ENCODE measurements at places on chromosomes 5 and 9.

DNA sequence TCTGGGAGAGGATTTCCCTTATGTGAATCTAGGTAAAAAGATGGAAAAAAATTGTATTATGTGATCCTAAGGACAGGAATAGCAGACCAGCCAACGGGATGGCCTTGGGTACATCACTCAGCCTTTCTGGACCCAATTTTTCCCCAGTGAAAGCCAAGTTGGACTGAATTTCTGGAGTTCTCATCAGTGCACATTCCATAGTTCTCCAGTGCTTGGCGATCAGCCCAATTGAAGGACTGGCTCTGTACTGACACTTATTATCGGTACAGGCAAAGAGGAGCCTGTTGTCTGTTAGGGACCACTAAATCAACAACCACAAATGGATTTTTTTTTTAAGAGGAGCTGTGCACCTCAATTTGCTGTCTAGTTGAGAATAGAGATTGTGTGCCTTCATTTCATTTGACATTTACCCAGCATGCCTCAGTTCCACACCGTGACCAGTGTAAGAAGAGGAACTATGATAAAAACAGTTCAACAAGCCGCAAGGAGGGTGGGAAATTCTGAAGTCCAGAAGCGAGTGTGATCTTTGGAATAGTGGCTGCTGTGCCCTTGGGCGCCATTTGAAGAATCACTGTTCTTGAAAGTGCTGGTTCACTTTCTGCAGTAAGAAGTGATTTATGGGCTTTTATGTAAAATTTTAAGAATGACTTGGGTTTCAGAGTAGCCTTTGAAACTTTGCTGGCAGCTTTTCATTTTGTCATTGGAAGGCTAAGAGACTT is 8.0 kb downstream of the ARL10 start:
- DNase-seq, result no peak

DNA sequence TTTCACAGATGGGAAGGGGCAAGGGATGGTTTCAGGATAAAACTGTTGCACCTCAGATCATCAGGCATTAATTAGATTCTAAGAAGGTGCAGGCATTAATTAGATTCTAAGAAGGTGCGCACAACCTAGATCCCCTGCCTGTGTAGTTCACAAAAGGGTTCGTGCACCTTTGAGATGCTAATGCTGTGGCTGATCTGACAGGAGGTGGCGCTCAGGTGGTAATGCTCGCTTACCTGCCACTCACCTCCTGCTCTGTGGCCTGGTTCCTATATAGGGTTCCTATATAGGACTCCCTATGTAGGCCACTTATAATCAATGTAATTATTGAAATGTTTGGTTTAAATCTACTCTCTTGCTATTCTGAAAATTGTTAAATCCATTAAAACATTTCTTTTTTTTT is 171.0 kb downstream of the MSX2 start:
- DNase-seq, result no peak

DNA sequence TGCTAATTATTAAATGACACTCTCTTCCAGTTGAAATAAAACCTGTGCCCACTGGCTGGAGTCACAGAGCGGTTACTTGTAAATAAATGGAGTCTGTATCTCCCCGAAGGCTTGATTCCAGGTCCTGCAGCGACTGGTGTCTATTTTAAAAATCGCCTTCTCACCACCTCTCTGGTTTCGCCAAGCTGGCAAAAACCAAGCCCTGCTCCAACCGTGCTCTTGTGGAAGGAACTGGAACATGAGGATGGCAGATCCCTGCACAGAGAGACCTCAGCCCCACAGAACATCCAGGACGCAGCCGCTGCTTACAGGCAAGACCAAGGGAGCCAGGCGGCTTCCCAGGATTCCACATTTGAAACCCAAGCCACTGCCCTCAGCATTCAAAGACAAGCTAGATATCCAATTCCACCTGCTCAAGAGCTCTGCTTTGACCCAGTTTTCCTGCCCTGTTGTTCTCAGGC is 15.0 kb downstream of the SEMA4D start:
- no peak for DNase-seq

DNA sequence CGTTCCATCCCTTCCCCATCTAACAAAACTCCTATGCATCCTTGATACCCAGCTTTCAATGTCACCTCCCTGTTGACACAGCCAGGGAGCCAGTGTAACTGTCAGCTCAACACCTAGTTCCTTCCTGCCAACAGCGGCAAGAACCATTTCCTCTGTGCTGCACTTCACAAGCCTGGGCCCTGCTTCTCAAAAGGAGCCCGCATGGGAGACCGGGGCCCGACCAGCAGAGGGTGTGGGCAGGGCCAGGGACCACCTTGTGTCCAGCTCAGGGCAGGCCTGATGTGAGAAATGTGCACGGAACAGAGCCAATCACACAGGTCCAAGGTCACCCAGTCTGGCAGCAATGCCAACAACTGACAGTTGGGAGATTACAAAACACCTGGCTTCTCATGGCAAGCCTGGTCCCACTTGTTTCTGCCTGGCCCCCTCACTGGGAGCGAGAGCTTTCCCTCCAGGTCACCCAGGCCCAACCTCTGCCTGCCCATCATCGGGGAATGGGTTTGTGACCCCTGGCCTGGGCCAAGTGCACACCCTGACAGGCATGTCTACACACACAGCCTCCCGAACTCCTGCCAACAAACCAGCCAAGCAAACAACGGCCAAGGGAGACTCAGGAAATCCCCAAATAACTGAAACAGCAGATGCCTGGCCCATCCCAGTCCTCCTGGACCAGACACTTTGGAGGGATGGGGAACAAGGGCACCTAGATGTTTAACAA is 3.1 kb downstream of the RNF44 start:
- DNase-seq, result no peak

DNA sequence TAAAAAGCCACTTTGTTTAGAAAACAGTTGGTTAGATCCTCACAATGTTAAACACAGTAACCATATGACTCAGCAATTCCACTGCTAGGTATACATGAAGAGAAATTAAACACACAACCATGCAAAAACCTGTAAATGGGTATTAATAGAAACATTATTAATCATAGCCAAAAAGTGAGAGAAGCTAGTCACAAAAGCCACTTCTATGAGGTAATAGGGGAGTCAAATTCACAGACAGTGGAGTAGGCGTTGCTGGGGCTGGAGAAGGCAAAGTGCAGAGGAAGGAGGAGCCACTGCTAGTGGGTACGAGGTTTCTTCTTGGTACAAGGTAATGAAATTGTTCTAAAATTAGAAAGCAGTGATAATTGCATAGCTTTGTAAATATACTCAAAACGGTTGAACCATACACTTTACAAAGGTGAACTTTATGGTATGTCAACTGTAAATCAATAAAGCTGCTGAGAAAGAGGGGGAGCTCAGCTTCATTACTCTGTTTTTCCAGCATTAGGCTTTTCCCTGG is 364.4 kb downstream of the GADD45G start:
- no peak for DNase-seq

GRCh38 chr9:80231318-80232236 is 659.8 kb downstream of the TLE4 start:
- no peak for DNase-seq

GRCh38 chr9:101578378-101578777 is 16.4 kb downstream of the PPP3R2 start:
- DNase-seq, result no peak

GRCh38 chr5:38071831-38072694 is 186.3 kb upstream of the EGFLAM start:
- DNase-seq, result no peak

- DNase-seq, result no peak
Observed at GRCh38 chr5:36214436-36214835, 27.3 kb downstream of the NADK2 start.

- DNase-seq, result no peak
Observed at GRCh38 chr5:9483243-9483642, 62.6 kb downstream of the SEMA5A start.

DNA sequence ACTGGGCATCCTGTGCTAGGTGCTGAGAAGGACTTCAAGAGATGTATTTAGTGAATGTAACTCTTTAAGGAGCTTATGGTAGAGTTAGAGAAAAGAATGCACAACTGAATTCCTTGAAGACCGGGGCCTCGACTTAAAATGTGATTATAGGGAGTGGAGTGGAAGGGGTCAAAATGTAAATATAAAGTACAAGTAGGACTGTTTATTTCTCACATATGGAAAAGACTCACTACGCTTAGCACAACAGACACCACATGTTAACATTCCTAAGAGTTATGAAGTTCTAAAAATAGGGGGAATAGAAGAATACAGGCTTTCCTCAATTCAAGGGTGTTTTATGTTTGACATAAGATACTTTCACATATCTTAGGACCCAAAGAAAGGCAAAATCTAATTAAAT is 117.8 kb upstream of the OSMR start:
- no peak for DNase-seq

DNA sequence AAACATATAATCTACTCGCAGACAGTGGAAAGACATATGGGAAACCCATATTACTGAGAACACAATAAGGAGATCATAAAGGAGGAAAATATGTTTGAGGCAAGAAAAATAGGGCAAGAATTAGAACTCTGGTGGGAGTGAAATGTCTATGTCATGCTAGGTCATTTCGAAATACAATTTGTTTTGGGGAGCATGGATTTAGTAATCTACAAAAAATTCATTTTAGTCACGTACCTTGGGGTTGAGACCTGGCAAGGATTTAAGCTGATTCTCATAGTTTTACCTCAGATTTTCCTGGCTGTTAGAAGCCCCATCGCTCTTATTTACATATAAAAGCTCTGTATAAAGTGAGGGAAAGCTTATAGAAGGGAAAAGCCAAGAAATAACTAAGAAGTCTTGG is 11.5 kb upstream of the CSNK1G3 start:
- DNase-seq, result no peak

GRCh38 chr9:89471390-89471789 is 26.5 kb downstream of the SEMA4D start:
- no peak for DNase-seq

DNA sequence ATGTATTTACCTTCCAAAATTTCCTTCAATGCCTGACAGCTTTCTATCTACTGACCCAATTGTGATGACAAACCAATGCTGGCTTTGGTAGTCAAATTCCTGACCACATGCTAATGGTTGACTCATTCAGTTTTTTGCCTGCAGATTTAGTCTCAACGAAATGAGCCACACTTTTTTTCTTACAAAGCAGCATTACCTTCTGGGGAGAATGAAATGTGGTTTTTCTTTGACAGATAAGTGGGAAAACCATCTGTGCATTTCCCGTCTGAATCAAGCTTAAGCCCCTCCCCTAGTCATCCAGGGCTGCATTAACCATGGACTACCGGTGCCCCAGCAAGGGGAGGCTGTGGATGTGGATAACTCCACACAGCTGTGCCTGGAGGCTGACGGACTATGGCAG is 99.6 kb upstream of the TAF11L2 start:
- no peak for DNase-seq

- peak; percentile 11 for DNase-seq
Observed at GRCh38 chr5:141763541-141763940, 81.5 kb upstream of the ARAP3 start.

GRCh38 chr9:91131433-91131839 is 230.3 kb downstream of the AUH start:
- DNase-seq, result no peak

- DNase-seq, result no peak
Observed at GRCh38 chr9:8715788-8716187, 916.2 kb upstream of the DMAC1 start.

- peak; percentile 92 for DNase-seq
Observed at GRCh38 chr5:72209147-72210115, 102.2 kb downstream of the MAP1B start.

- DNase-seq, result no peak
Observed at GRCh38 chr5:1724822-1725602, 74.6 kb downstream of the MRPL36 start.

DNA sequence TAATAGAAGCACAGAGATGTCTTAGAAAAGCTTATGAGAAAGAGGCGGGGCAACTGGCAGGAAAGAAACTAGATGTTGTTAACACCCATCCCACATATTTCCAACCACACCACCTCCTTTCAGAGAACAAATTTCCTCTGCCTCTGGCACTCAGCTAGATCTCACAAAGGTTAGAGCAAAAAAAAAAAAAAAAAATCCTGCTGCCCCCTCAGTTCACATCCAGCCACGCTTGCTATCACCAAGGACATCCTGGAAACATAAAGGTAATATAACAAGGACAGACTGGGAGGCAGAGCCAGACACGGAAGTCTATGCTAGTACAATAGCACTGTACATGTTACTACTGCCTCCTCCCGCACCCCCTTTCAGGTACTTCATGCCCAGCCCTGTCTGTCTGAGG is 238.0 kb upstream of the PTGER4 start:
- no peak for DNase-seq

- no peak for DNase-seq
Observed at GRCh38 chr5:18010053-18010452, 375.8 kb downstream of the TAF11L14 start.

- no peak for DNase-seq
Observed at GRCh38 chr5:168176251-168176650, 115.2 kb upstream of the WWC1 start.

GRCh38 chr5:68994645-68995044 is 99.2 kb upstream of the SLC30A5 start:
- DNase-seq, result no peak

DNA sequence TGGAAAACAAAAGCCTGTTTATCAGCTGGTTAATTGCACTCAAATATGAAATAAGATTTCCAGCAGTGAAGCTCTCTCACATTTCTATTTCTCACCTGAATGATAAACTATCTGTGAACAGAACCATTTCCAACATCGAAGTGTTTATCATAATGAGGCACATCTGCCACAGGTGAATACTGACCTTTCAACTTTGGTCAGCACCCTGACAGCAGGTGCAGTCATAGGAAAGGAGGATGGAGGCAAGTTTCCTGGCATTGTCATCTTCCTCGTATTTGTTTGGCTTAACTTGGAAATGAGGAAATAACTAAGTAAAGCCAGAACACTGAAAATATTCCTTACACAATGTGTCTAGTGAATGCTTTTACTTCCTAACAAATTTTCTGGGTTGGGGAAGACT is 716.4 kb downstream of the NR2F1-AS1 start:
- no peak for DNase-seq

DNA sequence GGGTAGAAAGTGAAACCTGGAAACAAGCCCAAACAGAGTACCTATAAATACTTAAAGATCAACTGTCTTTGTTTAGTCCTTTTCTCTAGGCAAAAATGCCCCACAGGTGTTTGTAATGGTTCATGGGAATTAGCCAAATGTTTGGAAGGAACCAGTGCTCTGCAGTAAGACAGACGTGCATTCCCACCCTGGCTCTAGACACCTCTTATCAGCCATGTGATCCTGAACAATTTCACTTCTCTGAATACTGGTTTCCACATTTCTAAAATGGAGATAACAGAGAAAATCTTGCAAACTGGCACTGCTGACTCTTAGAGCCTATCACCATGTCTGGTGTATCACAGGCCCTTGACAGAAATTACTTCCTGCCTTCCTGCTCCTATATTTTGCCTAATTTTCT is 30.0 kb downstream of the GLIS3 start:
- DNase-seq, result peak; percentile 27

GRCh38 chr5:103218164-103218563 is 40.4 kb upstream of the MACIR start:
- DNase-seq, result no peak

DNA sequence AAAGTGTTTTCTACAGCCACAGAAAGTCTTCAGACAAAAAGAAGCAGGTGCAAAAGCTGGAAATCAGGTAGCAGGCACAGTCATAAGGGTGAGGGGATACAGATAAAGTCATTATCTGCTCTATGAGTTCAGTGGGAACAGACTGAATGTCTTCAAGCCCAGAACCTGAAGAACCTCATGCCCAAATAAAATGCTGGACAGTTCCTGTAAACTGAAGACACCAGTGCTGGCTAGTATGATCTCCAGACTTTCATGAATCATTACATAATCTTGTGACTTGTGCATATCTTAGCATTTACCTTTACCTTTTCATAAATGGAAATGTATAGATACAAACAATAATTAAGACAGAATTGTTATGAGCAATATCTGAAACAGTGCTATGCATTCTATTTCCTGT is 728.7 kb downstream of the DNAH5 start:
- no peak for DNase-seq
